ENCODE measurements at places on chromosomes 2 and 18. TPM values are rescaled to one million over a fixed set of nuclear protein-coding genes. Genes with fewer than 3 reads are reported as not detected.

Gene UGT1A3
- total RNA-seq = not detected

DNA sequence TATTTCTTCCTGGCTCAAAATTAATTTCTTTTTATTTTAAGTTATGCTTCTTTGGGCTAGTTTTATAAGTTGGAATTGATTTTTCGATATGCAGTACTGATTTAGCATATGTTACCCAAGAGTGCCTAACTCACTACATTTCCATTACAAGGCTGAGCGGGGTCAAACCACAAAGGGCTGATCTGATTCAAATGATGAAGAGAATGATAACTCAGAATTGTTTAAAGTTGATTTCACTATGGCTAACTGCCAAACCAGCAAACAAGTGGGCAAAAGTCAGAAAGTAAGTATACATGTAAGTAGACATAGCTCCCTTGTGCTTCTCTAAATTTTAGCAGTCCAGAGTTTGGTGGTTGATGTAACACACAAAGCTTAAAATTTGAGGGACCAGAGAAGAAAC is 35.6 kb downstream of the RAD51AP2 start:
- DNase-seq = no peak

- DNase-seq = peak; percentile 19
These were observed 1.3 kb upstream of the SMAD2 start for GRCh38 chr18:47931718-47932103.

GRCh38 chr2:86064006-86064405 is 41.7 kb downstream of the POLR1A start:
- DNase-seq = no peak

DNA sequence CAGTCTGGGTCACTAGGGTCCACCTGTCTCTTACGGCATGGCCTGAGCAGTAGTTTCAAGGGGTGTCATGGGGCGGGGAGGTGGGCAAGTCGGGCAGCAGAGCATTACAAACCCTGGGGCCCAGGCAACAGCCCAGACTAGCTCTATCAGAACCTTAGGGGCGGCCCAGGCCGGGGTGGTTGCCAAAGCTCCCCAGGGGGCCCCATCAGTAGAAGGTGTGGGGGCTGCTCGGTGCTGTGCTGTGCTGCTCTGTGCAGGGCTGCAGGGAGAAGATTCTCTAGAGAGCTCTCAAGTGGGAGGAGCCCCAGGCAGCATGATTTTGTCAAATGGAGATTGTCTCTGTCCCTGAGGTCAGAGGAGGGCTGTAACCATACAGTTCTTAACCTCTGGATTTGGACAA is 36.4 kb upstream of the SLC14A1 start:
- DNase-seq = no peak

DNA sequence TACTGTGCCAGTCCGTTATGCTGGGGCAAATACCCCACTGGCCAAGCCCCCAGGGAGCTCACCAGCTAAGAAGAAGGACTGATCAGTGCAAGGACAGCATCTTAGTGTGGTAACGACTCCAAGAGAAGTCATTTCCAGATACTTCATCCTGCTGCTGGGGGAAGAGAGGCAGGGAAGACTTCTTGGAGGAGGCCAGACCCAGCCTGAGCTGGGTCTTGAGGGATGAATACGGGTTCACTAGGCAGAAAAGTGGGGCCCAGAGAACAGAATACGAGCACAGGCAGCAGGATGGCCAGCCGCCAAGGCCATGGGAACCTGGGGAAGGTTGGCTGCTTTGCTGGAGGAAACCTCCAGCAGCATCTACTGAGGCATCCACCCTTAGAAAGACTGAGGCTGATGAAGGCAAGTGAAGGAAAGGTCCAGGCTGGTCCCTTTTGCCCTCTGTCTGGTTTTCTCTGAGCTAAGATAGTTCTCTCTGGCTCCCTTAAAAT is 84.1 kb downstream of the GLI2 start:
- no peak for DNase-seq

Data from WTC11 (cell line).